NCI-H510A (cell line): ENCODE measurements at places on chromosomes 2 and 18.
A peak's percentile ranks its signal among the peaks of the same experiment; 100 is the strongest.

DNA sequence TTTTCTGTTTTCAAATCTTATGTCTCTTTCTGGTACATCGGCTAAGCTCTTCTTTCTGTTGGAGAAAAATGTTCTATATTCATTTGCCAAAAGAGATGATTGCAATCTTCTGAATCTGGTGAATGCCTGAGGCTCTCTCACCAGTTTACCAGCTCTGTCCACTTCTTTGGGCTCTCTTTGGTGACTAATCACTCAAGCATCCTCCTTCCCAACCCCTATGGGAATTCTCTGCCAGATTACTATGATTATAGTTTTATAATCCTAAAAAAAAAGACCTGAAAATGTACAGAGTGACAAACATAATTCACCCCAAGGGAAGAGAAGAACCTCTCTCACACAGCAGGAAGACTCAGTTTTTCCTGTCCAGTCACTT is 187.3 kb downstream of the CAMKMT start:
- no peak for DNase-seq

DNA sequence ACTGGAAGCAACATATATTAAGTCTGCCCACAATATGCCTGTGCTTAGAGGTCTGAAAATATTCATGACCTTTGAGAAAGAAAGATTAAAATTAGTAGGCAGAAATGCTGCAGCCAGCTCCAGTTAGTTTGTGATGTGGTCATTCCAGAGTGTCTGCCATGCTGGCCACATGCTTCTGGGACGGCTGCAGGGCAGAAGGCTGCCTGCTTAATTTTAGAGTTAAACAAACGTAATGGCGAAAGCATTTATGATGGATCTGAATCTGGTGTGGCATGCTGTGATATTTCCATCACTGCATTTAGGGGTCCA is 95.4 kb downstream of the FHOD3 start:
- no peak for DNase-seq

- peak; percentile 70 for DNase-seq
Measured at GRCh38 chr2:1769703-1770422, 25.5 kb upstream of the PXDN start.

DNA sequence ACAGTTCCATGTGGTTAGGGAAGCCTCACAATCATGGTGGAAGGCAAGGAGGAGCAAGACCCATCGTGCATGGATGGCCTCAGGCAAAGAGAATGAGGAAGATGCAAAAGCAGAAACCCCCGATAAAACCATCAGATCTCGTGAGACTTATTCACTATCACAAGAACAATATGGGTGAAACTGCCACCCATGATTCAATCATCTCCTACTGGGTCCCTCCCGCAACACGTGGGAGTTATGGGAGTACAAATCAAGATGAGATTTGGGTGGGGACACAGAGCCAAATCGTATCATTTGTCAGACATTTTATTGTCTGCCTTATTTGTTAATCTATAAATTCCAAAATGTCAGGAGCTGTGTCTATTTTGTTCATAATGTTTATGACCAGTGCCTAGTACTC is 17.6 kb downstream of the NBAS start:
- no peak for DNase-seq

- no peak for DNase-seq
Measured at GRCh38 chr2:45152691-45153090, 143.4 kb upstream of the SIX2 start.

DNA sequence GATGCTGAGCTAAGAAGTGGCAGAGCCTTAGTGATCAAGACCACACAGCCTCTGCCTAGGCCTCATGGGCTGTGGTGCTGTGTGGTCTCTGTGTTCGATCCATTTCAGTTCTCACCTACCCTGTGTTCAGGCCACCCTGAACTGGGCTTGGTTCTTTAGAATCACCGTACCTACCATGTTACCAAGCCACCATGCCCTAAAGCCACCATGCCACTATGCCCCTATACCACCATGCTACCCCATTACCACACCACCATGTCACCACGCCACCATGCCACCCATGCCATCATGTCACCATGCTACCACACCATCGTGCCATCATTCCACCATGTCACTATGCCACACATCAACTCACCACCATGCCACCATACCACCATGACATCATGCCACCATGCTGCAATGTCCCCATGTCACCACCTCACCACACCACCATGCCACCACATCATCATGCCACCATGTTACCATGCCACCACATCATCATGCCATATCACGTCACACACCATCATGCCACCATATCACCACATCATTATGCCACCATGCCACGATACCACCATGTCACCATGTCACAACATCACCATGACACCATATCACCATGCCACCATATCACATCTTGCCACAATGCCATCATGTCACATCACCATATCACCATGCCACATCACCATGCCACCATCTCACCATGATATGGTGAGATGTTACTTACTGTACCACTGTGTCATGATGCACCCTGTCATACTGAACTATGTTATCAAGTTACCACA is 191.0 kb upstream of the ARL4C start:
- DNase-seq = no peak

DNA sequence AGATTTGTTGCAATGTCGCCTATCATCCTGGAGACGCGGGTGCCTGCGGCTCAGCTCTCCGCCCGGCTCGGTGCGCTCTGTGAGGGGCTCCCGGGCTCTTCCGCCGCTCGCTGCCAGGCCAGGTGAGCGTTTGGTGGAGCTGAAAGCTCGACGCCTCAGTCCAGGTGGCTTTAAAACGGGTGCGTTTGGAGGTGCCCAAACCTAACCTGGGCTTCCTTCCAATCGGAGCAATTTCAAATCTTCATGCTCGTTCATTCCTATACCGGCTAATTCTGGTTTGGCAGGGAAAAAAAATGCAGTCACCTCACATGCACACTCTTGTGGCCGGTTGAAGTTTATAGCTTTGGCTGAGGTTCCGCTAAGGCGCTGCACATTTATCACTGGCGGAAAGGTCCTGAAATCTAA is at the start of gene SLC16A14:
SLC16A14 (minus strand) TSS at position 274 of the 405 bp plus-strand sequence. CDS start 9,572 bp downstream, outside the sequence.
- peak; percentile 59 for DNase-seq

DNA sequence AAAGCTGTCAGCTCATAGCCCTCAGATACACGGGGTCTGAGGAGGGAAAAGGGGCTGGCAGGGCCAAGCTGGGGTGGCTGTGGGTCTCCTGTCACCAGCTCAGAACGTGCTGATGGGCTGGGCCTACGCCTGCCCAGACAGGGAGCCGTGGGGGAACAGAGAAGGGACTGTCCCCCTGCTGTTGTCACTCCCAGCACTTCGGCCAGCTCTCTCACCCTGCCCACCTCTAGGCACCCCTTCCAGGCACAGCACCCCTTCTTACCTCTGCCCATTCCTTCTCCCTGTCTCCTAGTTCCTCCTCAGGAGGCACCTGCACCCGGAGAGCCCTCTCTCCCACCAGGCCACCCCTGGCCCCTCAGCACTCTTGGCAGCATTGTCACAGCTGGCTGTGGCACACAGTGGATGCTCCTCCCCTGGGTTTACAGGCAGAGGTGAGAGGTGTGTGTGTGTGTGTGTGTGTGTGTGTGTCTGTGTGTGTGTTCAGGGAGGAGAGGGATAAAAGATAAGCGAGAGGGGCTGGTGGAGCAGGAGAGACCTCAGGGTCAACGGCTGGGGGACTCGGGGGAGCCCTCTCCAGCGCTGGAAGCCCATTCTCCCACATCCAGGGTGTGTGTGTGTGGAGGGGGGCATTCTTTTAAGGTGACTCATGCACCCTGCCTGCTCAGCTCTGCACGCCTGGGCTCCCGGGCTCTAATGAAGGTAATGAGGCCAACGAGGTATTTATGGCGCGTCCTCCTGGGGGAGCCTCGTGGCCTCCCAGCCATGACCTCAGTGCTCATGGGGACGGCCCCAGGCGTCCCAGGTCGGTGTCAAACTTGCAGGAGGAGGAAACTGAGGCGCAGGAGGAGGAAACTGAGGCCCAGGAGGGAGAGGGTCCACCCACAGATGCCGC is 66.1 kb upstream of the SMAD7 start:
- no peak for DNase-seq

DNA sequence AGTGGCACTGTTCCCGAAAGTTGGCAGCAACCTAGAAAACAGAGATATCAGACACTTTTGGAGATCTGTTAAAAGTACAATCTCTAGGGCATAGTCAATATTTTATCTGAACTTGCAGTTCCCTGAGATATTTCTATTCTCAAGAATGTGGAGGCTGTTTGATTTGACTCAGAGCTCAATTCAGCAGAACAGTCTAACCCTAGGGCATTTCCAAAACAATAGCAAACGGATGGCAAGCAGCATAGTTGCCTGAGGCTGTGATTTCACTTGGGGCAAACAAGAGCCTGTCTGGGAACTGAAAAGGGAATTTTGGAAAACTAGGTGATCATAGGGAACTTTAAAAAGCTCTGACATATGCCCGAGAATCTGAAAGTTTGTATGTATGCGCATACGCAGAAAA is 772.8 kb upstream of the LRRTM1 start:
- no peak for DNase-seq

DNA sequence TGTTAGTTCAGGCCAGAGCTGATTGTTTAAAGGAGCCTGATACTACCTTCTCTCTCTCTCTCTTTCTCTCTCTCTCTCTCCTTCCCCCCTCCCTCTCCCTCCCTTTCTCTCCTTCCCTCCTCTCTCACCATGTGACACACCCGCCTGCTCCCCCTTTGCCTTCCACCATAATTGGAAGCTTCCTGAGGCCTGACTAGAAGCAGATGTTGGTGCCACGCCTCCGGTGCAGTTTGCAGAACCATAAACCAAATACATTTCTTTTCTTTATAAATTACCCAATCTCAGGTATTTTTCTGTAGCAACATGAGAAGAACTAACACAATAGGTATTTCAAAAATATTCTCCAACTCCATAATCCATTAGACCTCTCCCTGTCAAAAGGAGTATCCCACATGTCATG is 62.4 kb downstream of the ANKRD62 start:
- no peak for DNase-seq

DNA sequence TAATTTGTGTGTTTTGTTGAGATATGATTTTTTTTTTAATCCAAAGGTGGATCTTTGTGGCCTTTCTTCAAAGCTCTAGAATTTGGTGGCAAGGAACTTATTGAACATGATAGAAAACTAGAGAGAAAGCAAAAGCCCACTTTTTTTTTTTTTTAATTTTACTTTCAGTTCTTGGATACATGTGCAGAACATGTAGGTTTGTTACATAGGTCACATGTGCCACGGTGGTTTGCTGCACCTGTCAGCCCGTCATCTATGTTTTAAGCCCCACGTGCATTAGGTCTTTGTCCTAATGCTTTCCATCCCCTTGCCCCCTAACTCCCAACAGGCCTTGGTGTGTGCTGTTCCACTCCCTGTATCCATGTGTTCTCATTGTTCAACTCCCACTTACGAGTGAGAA is 135.9 kb downstream of the RHBDD1 start:
- no peak for DNase-seq

GRCh38 chr2:55894720-55895119 is 28.9 kb downstream of the EFEMP1 start:
- DNase-seq = no peak

DNA sequence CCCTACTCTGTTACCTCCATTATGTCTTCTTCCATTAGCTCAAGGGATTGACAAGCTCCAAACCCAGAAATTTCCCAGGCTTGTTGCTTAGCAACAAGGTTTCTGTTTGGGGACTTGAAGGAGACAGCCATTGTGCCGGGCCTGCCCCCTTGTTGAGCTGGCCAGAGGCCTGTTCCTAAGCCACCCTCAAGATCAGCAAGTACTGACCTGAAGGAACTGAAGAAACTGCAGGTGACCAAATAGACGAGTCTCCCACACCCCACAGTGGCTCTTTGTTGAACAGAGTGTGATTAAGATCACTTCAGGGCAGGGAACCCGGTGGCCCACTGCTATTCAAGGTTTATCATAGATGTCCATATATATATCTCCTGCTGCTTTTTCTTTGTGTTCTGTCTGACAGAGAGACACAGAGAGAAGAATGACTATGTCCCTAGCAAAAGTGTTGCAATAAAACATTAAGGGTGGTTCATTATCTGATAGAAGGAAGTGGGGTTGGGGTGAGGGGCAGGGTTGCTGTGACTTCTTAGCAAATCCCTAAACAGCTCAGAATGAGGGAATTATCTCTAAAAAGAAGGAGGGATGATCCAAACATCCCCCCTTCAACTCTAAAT is 69.2 kb downstream of the RNF144A start:
- DNase-seq = no peak

DNA sequence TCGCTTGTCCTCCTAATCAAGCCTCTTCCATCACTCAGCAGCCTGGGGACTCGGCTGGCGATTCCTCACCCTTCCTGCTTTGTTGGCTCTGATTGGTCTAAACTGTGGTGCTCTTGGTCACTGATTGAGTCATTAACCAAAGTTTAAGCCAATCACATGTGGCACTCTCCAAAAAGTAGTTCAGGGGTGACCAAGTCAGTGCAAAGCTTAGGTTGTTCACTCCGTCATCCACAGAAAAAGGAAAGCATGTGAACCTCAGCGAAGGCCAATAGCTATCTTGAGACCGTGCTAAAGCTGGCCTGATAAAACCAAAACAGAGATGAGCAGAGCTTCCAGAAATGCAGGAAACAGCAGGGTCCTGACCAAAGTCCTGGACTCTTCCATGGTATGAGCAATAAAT is 4.9 kb downstream of the ALPK2 start:
- DNase-seq = no peak

DNA sequence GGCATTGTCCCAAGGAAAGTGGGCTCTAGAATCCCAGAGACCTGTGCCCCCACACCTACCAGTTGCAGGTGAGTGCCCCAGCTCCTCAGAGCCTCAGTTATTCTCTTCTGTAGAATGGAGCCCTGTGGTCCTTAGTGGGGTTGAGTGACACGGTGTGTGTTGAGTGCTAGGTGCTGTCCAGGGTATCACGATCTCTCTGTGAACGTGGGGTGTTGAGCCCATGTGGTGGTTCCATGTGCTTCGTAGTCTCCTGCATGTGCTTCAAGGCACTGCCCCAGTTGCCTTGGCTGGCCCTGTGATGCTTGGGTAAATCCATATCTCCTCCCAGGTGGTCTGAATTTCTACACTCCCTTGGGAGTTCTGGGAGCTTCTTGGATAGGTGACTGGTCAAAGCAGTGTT is 54.9 kb downstream of the SH3RF3 start:
- DNase-seq = no peak

GRCh38 chr2:96964221-96964905 is 22.0 kb downstream of the FAM178B start:
- no peak for DNase-seq

DNA sequence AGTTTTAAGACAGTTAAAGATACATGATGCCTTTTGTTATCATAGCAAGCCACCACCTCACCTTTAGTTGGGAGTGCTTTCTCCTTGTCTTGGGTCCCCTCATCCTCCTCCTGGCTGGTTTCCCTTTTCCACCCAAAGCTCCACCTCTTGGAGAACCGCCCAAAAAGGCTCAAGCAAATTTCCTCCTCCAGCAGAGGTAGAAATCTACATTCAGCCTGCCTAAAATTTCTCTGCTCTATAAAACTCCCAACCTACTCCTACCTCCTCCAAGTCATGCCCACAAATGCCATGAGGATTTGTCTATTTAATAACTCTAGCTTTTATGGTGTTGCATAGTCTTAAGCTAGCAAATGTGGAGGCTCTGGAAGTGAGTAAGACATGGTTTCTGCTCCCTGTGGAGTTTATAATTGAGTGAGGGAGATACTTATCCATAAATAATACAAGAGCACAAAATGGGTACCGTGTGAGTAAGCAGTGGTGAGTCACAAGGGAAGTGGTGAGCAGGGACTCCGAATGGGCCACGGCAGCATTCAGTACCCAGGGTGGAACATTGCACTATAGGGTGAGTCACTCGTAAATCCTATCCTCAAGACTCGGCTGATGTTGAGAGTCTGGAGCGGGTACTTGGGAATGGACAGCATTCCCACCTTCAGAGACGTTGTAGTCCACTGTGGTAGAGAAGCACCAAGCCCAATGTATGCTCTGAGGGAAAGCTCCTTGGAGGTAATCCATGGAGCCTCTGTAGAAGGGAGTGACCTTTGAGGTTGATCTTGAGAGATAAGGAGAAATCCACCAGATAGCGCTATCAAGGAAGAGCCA is 146.3 kb downstream of the RTN4 start:
- no peak for DNase-seq

- DNase-seq = no peak
Measured at GRCh38 chr2:58911877-58912276, 670.8 kb upstream of the FANCL start.
